Stimulated activated CD4-positive, alpha-beta T cell treated with anti-CD3 and anti-CD28 coated beads, Interleukin-1b, Interleukin-23, amount 100 ng/mL, for 1 hour (primary cell): ENCODE measurements at places on chromosomes 5 and 9.

DNA sequence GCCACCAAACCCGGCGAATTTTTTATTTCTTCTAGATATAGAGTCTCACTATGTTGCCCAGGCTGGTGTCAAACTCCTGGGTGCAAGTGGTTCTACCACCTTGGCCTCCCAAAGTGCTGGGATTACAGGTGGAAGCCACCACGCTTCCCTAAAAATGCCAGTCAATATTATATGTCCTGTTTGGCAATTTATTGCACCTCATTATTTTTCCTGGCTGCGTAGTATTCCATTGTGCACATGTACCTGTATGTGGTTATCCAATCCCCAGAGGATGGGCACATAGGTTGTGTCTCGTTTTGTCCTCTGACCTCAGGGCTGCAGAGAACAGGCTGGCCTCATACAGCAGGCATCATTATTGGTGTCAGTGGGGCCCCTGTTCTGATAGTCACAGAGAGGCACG is 181.7 kb downstream of the C9orf50 start:
- no peak for DNase-seq

DNA sequence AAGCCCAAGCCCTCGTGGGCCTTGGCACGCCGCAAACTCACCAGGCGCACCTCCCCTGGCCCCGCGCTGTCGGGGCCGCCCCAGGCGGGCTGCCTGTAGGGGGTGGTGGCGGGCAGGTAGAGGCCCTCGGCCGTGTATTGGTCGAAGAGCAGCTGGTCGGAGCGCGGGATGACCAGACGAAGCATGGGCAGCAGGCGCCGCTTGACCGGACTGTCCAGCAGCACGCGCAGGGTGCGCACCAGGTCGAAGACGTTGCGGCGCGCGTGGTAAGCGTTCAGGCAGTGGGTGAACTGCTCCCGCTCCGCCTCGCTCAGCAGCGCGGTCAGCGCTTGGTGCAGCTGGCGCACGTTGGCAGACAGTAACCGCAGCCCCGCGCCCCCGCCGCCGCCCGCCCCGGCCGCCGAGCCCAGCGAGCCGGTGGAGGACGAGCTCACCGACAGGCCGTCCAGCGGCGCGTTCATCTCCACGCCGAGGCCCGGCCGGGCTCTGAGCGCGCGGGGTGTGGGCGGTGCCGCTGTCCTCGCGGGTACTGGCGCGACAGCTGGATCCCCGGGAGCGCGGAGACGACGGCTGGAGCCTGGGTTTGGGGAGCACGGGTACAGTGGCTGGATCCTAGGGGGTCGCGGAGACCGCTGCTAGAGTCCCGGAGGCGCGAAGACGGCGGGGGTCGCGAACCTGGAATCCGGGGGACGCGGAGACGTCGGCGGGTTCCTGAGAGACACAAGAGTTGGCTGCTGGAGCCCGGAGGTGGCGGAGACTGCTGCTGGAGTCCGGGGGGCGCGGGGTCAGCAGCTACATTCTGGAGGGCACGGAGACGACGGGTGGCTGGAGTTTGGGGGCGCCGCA is 709 bp downstream of the WHRN start:
- no peak for DNase-seq

GRCh38 chr5:88502179-88503040 is 233.8 kb upstream of the TMEM161B start:
- no peak for DNase-seq

- no peak for DNase-seq
These were observed 312.0 kb downstream of the TLE1 start for GRCh38 chr9:81377320-81377719.

DNA sequence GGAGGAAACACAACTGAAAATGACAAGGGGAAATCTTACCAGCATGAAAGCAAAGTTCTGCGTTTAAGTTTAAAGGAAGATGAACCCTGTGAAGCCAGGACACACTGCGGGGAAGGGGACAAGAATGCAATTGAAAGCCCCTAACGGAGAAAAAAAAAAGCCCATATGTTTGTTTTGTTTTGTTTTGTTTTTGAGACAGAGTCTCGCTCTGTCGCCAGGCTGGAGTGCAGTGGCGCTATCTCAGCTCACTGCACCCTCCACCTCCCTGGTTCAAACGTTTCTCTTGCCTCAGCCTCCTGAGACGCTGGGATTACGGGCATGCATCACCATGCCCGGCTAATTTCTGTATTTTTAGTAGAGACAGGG is 2.9 kb downstream of the STK10 start:
- DNase-seq = no peak

DNA sequence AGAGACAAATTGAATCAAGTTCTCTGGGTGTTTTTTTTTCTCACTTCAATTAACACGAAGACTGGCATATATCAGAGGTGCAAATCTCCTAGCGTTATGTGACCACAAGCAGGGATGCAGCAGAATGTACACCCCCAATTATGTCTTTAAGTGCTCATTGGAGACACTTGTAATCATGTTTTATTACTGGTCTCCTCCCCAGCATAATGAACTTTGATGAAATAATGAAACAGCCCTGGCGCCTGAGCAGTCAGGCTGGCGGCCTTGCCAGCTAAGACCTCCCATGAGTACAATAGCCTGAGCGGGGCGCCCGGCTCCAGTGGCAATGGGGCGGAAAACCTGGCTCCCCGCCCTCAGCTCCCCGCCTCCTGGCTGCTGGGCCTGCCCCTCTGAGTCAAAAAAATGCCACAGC is 209.4 kb upstream of the MSX2 start:
- no peak for DNase-seq

- DNase-seq = no peak
These were observed 41.5 kb downstream of the WNK2 start for GRCh38 chr9:93225417-93225816.

DNA sequence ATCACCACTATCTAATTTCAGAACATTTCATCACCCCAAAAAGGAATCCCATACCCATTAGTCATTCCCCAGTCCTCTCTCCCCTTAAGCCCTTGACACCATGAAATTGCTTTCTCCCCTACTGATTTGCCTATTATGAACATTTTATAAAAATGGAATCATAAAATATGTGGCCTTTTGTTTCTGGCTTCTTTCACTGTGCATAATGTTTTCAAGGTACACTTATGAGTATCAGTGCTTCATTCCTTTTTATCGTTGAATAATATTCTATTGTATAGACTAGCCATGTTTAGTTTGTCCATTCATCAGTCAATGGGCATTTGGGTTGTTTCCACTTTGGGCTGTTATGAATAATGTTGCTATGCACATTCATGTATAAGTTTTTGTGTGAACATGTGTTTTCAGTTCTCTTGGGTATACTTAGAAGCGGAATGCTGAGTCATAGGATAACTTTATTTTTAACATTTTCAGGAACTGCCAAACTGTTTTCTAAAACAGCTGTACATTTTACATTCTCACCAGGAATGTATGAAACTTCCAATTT is 40.4 kb upstream of the FGF1 start:
- no peak for DNase-seq

DNA sequence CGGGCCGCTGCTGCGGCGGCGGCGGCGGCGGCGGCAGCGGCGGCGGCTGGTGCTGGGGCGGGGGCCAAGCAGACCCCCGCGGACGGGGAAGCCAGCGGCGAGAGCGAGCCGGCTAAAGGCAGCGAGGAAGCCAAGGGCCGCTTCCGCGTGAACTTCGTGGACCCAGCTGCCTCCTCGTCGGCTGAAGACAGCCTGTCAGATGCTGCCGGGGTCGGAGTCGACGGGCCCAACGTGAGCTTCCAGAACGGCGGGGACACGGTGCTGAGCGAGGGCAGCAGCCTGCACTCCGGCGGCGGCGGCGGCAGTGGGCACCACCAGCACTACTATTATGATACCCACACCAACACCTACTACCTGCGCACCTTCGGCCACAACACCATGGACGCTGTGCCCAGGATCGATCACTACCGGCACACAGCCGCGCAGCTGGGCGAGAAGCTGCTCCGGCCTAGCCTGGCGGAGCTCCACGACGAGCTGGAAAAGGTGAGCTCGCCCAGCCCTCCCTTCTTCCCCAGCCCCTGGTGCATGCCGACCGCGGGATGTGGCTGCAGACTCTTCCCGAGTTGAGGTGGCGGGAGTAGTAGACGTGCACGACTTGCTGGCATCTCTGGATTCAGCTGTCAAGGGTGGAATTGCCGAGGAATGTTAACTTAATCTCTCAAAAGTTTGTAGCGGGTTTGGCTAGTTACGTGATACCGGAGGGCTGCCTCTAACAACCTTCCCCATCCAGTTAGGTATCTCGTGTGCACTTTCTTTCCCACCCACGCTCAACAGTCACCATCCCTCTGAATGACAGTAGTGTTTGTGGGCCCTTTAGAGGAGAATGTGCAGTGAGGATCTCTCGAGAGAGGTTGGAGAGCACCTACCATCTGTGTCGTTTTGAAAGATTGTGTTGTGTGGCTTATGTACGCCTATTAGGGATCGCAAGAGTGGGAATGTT is 932 bp downstream of the SLC12A2 start:
- DNase-seq = no peak

GRCh38 chr5:652773-653350 is 40.3 kb downstream of the TPPP start:
- DNase-seq = no peak

GRCh38 chr5:75839547-75839946 is 122.3 kb upstream of the POC5 start:
- no peak for DNase-seq

DNA sequence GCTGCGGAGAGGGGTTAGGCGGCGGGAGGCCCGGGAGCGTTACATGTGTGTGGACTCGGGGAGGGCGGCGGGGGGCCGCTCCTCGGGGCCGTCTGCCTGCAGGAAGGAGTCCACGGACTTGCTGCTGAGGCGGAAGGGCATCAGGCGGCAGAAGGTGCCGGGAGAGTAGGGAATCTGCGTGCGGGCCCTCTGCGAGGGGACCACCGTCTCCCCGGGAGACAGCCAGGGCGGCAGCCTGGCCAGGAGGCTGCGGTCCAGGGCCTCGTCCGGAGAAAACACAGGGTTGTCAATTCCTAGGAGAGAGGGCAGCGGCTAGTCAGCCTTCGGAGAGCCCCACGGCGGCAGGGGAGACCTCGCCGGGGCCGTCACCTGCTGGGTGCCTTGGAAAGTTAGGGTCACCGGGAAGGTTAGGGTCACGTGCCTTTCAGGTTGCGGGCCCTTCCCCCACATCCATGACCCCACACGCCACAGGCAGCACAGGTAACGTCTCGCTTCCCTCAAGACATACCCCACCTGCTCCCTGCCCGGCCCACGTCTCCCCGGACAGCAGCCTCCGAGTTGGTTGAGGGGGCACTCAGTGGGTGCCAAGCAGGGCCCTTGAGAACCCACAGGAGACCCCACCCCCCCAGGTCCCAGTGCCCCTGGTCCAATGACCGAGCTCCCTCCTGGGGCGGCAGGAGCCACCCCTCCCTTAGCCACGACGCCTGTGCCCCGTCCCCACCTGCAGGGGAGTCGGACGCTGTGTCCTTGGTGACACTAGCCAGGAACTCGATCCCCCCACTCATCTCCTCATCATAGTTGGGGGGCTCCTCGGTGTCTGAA is 32.1 kb downstream of the EXOC3 start:
- DNase-seq = no peak

DNA sequence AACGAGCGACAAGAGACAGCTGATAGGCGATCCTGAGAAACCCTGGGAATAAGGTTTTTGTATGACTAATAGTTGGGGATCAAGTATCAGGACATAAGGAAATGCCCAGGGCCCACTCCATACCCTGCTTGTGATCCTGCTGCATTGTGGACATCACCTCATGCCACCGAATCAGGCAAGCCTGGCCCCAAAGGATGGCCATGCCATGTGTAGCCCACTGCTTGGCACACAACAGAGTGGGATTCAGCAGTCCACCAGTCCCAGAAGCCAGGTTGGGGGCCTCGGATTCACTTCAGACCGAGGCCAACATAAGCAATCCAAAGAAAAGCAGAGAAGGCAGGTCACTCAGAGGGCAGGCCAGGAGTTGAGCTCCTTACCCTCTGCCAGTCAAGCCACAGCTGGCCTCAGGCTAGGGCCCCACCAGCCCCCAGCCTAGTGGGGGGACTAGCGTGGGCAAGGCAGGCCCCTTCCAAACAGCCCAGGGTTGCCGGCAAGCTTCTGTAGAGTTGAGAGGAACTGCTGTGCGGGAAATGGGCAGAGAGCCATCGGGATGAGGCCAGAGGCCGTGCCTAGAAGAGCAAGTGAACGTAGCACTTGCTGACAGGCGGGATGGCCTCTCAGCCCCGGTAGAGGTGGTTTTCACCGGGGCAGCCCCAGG is 5.0 kb downstream of the NOP16 start:
- no peak for DNase-seq
